Esophagus squamous epithelium (tissue), 5 donors: ENCODE measurements at places on chromosomes 4 and X.

GRCh38 chrX:133390676-133391075, 24.6 kb downstream of the GPC4 start:
- no peak for DNase-seq

DNA sequence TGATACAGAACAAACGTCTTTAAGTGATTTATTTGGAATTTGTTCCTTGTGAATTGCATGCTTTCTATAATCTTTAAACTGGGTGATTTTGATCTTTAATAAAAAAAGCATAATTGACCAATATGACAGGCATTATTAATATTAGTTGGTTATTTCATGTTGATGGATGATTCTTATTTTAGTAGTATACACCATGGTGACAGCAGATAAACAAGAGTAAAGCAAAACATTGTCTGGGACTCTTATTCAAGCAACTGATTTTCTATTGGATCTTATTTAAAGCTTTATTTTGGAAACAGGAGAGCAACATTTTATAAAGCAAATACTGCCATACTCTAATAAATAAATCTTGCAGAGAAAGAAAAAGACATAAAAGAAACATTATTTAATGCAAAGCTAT, 591.4 kb upstream of the GNPDA2 start:
- DNase-seq, result no peak

GRCh38 chrX:108285356-108285755, 152.9 kb downstream of the COL4A6 start:
- no peak for DNase-seq

DNA sequence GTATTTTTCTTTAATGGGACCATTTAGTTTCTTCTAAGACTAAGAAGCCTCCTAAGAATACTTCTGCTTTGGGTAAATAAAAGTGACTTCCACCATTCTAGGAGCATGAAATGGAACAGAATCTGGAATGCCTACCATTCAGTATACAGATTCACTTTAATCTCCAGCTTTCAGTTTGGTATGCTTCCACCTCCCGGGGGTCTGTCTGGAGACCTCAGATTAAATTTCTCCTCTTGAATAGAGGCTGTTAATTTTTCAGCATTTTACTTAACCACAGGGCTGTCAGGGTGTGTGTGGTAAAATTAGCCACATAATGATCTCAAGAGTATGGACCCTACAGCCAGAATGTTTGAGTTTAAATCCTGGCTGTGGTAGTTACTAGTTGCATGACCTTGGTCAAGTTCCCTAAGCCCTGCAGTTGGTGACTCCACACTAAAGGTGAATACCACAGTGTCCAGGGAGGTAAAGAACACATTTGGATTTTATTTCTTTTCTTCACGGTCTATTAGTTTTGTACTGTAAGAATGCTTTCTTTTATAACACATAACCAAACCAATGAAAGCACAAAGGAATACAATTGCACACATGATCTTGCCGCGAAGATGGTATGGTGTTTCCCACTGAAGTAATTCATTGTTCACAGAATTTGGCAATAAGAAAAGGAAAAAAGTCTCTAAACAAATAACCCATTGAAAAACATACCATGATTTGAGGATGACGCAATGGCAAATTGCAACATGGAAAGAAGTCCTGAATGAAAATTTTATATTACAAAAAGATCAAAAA, 37.3 kb upstream of the TRIM2 start:
- no peak for DNase-seq

DNA sequence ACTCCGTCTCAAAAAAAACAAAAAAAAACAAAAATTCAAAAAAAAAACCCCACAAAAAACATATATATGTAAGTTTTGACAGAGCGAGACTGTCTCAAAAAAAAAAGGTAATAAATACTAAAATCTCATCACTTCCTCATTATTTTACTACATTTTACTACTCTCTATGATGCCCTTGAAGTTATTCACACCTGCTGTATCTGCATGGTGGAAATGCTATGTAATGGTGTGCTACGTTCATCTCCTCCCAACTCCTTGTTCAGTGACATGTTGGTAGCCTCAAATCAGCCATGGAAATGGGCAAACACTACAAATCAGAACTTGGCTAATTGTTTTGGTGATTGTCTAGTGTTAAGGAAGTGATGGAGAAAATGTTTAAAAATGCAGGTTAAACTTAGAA, 11.8 kb downstream of the RPS4X start:
- DNase-seq, result no peak

- DNase-seq, result no peak
These were observed 570.6 kb downstream of the CENPC start for GRCh38 chr4:66974665-66975064.

- DNase-seq, result no peak
These were observed 34.7 kb downstream of the P2RY10 start for GRCh38 chrX:78979789-78980464.

DNA sequence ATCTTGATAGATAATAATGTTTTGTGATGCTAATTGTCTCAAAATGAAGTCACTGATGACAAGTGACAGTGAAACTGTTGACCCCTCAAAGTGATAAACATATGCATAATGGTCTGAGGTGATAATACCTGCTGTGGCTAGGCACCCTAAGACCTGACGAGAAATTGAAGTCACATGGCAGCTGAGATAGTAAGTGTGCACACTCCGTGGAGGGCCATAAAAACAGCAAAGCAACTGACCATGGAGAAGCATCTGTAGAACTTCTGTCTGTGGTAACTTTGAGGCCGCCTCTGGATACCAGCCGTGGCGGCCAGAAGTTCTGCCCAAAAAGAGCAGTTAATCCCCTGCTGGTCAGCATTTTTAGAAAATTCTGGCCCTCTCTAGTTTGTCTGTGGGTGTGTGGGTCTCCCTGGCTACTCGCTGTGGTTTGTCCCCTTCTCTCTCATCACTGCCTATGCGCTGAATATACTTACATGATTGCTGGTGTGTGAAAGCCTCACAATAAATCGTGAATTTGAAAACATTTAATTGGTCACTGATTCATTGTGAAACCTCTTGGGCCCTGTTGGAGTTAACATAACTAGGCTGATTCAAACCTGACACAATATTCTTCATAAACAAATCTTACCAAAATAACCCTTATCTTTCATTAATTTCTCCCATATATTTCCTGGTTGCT, 50.6 kb downstream of the CCDC149 start:
- DNase-seq, result no peak
